ENCODE measurements at places on chromosomes 2 and 18. TPM values are rescaled to one million over a fixed set of nuclear protein-coding genes. Genes with fewer than 3 reads are reported as not detected.

The CRACDL gene
- 17.9 TPM for total RNA-seq

GRCh38 chr2:118635891-118636290 is 211.6 kb downstream of the EN1 start:
- no peak overlapping the region for H3K4me3 ChIP-seq
- no peak for DNase-seq
- no peaks in the 10 kb centered on the region for H3K4me1 ChIP-seq
- no peaks in the 10 kb centered on the region for H3K27me3 ChIP-seq
- H3K27ac ChIP-seq = no peak overlapping the region

DNA sequence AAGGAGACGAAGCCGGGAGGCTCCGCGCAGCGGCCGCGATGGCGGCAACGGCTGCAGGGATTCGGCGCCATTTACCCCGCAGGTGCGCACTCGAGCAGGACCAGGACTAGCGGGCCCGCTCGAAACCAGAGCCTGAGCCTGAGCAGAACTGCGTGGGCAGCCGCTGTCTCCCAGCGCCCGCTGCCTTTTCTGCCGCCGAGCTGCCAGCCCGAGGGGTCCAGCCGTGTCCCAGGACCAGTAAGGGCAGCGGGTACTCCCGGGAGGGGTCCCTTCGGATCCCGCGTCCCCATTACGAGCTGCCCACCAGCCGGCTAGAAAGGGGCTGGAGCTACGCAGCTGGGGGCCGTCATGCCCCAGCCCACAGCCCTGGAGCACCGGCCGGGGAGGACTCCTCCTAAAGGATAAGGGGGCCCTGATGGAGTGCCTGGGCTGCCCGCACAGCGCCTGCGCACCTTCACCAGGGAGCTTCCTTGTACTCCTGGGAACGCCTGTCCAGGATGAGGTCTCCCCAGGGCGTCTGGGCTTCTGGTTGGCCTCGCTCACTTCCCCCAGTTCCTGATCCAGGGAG is 9.9 kb downstream of the ALPP start:
- H3K36me3 ChIP-seq = no peaks in the 10 kb centered on the region
- no peaks in the 10 kb centered on the region for H3K4me1 ChIP-seq
- H3K4me3 ChIP-seq = no peak overlapping the region
- H3K27me3 ChIP-seq = peaks cover 90% of the 10 kb centered on the region
- H3K27ac ChIP-seq = no peak overlapping the region

DNA sequence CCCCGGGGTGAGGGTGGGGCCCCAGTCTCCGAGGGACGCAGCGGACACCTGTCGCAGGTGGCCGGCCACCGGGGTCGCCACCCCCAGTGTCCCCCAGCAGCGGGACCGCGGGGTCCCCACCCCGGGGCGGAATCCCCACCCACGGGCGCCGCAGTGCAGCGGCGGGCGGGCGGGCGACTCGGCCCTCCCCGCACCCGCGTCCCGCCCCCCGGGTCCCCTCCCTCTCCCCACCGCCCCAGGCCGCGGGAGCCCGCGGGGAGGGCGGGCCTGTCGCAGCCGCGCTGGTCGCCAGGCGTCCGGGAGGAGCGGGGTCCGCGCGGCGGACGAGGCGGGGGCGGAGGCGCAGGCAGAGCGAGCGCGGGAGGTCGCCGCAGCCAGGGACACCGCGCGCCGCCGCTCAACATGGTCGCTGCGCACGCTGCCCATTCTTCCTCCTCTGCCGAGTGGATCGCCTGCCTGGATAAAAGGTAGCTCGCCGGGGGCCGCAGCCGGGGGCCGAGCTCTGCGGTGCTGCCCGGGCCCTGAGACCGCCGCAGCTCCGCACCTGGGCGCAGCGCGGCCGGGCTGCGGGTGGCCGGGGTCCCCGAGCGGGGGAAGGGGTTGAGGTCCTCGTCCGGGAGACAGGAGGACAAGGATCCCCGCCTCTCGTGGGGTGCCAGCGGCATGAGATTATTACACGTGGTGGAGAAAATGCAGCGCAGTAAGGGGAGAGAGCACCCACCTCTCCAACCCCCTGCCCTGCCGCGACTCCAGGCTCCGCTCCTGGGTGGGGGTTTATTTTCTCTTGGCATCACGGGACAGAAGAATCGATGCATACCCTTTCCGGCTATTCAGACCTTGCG is at the start of gene RAPGEF4:
RAPGEF4 (plus strand) TSS at position 264 of the 842 bp plus-strand sequence; CDS start at position 403, 139 bp downstream.
- peaks cover 80% of the 10 kb centered on the region for H3K27me3 ChIP-seq
- H3K27ac ChIP-seq = no peak within 1 kb of the TSS
- peak within 1 kb of the TSS; percentile 39 for H3K4me3 ChIP-seq
- DNase-seq = no peak
- no peaks in the 10 kb centered on the region for H3K36me3 ChIP-seq

DNA sequence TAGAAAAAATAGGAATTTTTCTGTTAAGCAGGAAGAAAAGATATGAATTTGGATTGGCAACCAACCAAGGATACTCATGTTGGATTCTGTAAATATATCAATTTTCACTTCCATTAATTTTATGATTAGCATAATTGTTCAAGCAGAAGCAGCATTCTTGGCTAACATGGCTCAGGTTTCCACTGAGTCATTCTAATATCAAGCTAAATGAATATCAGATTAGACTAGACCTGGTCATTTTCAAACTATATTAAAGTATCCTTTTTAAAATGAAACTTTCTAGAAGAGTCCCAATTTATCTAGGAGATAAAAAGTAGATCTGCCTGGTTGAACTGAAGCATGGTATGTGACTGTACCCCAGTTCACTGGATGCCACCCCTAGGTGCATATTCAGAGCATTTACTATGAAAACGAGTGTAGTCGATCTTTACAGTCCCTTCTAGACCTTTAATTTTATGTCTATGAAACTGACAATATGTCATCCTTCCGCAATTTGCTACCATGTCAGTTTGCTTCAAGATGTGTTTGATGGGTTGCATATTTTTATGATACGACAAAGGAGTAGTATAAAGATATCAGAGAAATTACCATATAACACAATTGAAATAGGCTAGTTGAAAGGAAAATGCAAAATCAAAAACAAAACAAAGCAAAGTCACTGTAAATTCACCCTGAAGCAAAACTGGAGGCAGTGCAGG is 704.9 kb downstream of the ERBB4 start:
- no peaks in the 10 kb centered on the region for H3K36me3 ChIP-seq
- no peaks in the 10 kb centered on the region for H3K4me1 ChIP-seq
- no peak overlapping the region for H3K27ac ChIP-seq
- H3K27me3 ChIP-seq = no peaks in the 10 kb centered on the region

The SNTG2 gene
- total RNA-seq = 4.9 TPM

- H3K27me3 ChIP-seq = no peaks in the 10 kb centered on the region
- H3K4me1 ChIP-seq = peaks cover 5% of the 10 kb centered on the region
- no peak overlapping the region for H3K27ac ChIP-seq
- H3K36me3 ChIP-seq = no peaks in the 10 kb centered on the region
These were observed 96.5 kb downstream of the ZNF532 start for GRCh38 chr18:58960946-58961722.

GRCh38 chr18:26746826-26747475 is 118.6 kb downstream of the AQP4 start:
- DNase-seq = no peak
- no peak overlapping the region for H3K27ac ChIP-seq
- H3K36me3 ChIP-seq = no peaks in the 10 kb centered on the region
- no peaks in the 10 kb centered on the region for H3K27me3 ChIP-seq
- H3K4me3 ChIP-seq = no peak overlapping the region
- H3K4me1 ChIP-seq = peaks cover 8% of the 10 kb centered on the region

The CYB5A gene
- 170 TPM for total RNA-seq

The ALPI gene
- 35.8 TPM for total RNA-seq

The PUS10 gene
- 11.6 TPM for total RNA-seq

DNA sequence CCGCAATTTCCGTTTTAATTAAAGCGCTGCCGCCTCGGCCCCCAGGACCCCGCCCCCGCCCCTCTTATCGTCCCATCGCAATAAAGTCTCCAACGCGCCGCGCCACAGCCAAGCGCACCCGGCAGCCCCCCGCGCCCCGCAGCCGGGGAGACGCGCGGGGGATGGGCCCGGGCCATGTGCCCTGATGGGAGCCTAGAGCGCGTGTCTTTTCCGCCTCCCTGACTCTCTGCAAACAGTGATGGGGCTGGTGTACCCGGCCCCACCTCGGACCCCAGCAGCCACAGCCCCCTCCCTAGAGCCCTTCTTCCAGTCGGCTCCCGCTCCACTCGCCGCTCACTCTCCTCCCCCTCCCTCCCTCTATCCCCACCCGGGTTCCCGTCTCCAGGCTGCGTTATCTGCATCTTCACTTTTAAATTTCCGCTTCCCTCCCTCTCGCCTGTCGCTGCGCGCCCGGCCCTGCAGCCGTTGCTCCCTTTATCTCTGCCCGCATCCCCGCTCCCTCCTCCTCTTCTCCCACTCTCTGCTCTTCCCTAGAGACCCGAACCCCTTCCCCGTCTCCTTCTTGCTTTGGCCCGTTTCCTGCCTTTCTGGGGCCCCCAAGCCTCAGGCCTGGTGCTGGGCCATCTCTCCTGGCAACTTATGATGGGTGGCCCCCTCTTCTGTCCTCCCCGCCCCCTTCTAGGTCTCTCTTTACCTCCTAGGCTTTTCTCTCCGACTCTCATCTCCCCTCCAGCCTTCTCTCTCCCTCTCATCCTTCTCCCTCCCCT is 524 bp upstream of the FEV start:
- H3K27me3 ChIP-seq = peaks cover 100% of the 10 kb centered on the region
- DNase-seq = no peak
- no peak overlapping the region for H3K4me3 ChIP-seq
- no peaks in the 10 kb centered on the region for H3K36me3 ChIP-seq
- no peak overlapping the region for H3K27ac ChIP-seq
- H3K4me1 ChIP-seq = peaks cover 19% of the 10 kb centered on the region

DNA sequence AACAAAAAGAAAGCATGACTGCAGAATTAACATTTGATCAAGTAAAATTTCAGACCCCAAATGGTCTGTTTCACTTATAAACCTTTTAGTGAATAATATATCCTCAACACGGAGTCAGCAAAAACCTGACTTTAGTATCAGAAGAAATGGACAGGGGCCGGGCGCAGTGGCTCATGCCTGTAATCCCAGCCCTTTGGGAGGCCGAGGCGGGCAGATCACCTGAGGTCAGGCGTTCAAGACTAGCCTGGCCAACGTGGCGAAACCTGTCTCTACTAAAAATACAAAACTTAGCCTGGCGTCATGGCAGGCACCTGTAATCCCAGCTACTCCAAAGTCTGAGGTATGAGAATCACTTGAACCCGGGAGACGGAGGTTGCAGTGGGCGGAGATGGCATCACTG is 3.0 kb downstream of the OR6B3 start:
- H3K27me3 ChIP-seq = peaks cover 81% of the 10 kb centered on the region
- DNase-seq = no peak
- no peak overlapping the region for H3K27ac ChIP-seq
- H3K4me3 ChIP-seq = no peak overlapping the region
- no peaks in the 10 kb centered on the region for H3K36me3 ChIP-seq

The PLEKHH2 gene
- 9.7 TPM for total RNA-seq

- H3K27me3 ChIP-seq = no peaks in the 10 kb centered on the region
- H3K36me3 ChIP-seq = no peaks in the 10 kb centered on the region
- H3K27ac ChIP-seq = no peak overlapping the region
- H3K4me3 ChIP-seq = peak overlapping the region; percentile 73
- H3K4me1 ChIP-seq = peaks cover 20% of the 10 kb centered on the region
- DNase-seq = no peak
These were observed 1.6 kb downstream of the NBAS start for GRCh38 chr2:15559379-15560139.

- no peaks in the 10 kb centered on the region for H3K36me3 ChIP-seq
- peak overlapping the region; percentile 20 for H3K27ac ChIP-seq
- H3K4me3 ChIP-seq = no peak overlapping the region
- peaks cover 18% of the 10 kb centered on the region for H3K4me1 ChIP-seq
- no peak for DNase-seq
These were observed 51.9 kb downstream of the TET3 start for GRCh38 chr2:74036450-74037195.

GRCh38 chr2:105248316-105249070 is 7.0 kb downstream of the GPR45 start:
- H3K36me3 ChIP-seq = no peaks in the 10 kb centered on the region
- no peaks in the 10 kb centered on the region for H3K4me1 ChIP-seq
- no peak for DNase-seq
- no peak overlapping the region for H3K27ac ChIP-seq

DNA sequence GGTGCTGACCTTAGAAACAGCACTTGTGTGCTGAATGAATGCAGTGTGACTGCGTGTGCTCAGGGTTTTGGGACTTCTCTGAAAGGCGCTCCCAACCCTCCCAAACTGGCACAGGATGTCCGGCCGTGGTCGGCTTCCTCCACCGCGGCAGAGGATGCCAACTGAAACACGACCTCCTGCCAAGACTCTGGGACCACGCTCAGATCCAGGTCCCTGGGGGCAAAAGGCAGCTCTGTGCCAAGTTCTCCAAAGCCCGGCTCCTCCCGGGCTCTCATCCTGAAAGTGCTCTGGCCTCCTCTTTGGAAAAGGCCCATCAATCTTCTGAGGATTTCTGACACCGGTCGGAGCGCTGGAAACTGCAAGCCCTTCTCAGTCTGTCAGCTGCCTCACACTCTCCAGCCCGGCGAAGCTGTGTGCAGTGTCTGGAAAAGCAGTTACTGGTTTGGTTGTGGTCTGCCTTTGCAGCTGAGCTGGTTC is 32.3 kb upstream of the ZBTB7C start:
- H3K4me3 ChIP-seq = no peak overlapping the region
- H3K27me3 ChIP-seq = peaks cover 47% of the 10 kb centered on the region
- H3K36me3 ChIP-seq = no peaks in the 10 kb centered on the region
- peaks cover 3% of the 10 kb centered on the region for H3K4me1 ChIP-seq
- no peak for DNase-seq

DNA sequence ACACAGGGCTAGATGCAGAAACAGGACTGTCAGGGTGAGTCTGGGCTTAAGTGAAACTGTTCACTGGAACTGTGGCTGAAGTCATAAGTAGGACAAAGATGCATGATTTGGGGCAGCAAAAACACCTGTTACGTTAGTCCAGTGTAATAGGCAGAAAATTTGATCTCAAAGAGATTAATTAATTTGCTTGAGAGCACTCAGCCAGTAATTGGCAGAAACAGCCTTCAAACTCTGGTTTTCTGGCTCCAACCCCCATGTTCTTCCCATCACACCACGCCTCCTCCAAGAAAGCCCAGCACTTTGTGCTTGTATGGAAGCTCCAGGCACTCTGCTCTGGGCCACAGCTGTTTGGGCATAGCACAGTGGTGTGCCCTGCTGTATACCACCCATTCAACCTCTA is 54.0 kb downstream of the CNTNAP5 start:
- H3K27ac ChIP-seq = no peak overlapping the region
- no peak for DNase-seq
- no peaks in the 10 kb centered on the region for H3K36me3 ChIP-seq
- no peaks in the 10 kb centered on the region for H3K27me3 ChIP-seq
- no peak overlapping the region for H3K4me3 ChIP-seq
- no peaks in the 10 kb centered on the region for H3K4me1 ChIP-seq

The DSG1 gene
- total RNA-seq = not detected

DNA sequence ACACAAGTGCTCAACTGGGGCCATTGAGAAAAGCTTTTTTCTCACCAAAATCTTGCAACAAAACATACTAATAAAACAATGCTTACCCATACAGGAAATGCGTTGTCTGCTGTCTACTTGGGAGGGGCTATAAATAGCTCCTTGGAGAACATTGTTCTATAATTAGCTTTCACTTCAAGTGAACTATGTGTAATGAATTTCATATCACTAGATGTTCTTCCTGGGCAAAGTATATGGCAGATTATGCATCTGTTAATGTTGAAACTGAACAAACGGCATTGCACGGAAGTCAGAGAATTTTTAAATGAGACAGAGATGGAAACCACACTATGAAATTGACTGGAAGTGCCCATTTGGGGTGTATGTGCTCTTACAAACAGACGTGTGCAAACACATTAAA is 6.4 kb upstream of the NPAS2 start:
- no peaks in the 10 kb centered on the region for H3K36me3 ChIP-seq
- H3K27ac ChIP-seq = peak overlapping the region; percentile 82
- H3K4me1 ChIP-seq = peaks cover 26% of the 10 kb centered on the region
- no peaks in the 10 kb centered on the region for H3K27me3 ChIP-seq

- H3K27ac ChIP-seq = no peak overlapping the region
- no peaks in the 10 kb centered on the region for H3K4me1 ChIP-seq
- no peak overlapping the region for H3K4me3 ChIP-seq
- H3K27me3 ChIP-seq = no peaks in the 10 kb centered on the region
- no peak for DNase-seq
These were observed 764.8 kb downstream of the RNF144A start for GRCh38 chr2:7681881-7682461.

Measured in transverse colon (tissue), 4 donors.